ENCODE measurements at places on chromosomes 4 and X.

DNA sequence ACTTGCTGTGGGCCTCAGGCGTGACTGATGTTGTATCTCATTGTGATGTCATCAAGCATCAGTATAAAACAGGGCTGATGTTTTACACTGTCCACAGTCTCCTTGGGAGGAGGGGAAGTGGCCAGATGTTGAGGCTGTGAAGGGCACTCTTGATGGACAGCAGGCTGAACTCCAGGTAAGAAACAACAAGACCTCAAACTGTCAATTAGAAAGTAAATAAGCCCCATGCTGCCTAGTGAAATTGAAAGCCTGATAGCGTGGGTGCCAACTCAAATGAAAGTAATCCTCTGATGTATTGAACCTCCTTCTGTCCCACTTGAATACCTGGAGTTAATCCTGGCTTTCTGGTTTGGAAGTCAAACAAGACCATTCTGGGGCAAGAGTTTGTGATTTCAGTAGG, 19.7 kb downstream of the VSIG1 start:
- no peak for DNase-seq

GRCh38 chrX:13685126-13685763, 3.7 kb upstream of the RAB9A start:
- no peak for DNase-seq

DNA sequence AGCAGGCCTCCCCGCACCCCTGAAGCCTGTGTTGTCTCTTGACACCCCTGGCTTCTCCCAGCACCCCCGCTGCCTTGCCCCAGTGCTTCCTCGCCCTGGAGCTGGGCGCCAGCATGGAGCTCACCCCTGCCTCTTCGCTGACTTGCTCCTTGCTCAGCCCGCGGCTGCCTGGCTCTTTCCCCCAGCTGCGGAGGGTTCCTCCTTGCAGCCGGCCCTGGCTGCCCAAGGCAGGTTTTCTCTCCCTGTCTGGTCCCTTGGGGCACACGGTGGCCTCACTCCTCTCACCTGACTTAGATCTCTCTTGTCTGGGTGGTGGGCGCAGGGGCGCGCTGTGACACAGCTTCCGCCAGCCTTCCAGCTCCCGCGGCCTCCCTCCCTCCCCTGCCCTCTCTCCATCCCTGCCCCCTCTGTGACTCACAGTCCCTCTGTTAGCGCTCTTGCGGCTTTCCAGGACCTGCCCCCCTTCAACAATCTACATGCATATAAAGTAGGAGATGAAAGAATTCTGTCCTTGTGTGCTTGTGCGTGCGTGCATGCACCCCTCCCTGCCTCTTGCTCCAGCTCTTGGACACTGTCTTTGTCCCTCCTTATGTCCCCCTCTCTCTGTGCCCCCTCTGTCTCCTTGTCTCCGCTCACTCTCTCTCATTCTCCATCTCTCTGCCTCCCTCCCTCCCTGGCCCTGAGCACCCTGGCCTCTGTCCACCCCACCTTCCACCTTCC, 2.2 kb downstream of the PLXNB3 start:
- peak; percentile 12 for DNase-seq

GRCh38 chrX:75228854-75229253, 45.0 kb upstream of the UPRT start:
- no peak for DNase-seq

- no peak for DNase-seq
Measured at GRCh38 chrX:5117816-5118215, 1110.9 kb downstream of the NLGN4X start.

DNA sequence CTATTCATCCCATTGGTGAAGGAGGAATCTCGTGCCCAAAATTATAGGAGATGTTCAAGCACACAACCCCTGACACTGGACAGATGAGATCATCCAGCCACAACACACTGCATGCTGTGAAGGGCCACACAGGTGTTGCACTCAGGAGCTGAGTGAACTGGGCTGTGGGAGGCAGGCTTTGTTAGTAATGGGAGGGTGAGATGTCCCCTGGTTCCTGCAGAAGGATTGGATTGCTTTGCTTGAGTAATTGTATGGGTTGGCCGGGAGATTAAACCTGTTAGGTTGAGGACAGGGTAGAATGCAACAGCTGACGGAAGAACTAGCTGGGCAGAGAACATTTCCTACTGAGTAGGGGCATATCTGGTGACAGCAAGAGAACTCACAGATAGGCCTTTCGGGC, 152.2 kb downstream of the TACR3 start:
- no peak for DNase-seq

GRCh38 chr4:174131901-174132300, 151.6 kb downstream of the FBXO8 start:
- no peak for DNase-seq

DNA sequence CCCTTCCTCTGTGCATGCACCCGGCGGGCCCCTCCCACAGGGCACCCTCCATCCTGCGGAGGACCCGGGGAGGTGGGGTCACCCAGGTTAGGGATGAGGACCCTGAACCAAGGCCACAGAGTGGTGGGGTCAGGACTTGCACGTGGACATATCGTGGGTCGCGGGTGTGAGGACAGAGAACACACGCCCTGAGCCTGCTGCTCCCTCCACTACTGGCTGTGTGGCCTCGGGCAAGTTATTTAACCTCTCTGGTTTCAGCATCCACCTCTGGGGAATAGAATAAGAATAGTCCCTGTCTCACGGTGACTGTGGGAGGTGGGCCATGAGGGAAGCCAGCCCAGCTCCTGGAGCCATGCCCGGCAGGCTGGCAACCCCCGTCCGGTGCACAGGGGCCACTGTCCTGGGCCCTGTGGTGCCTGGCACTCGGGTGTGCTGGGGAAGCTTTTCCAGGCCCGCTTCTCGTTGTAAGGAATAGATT, 5.1 kb downstream of the PSAPL1 start:
- no peak for DNase-seq

GRCh38 chr4:1012034-1012739, 761 bp downstream of the FGFRL1 start:
- DNase-seq: no peak

GRCh38 chrX:155070038-155070437, 898 bp downstream of the CMC4 start:
- no peak for DNase-seq

GRCh38 chrX:71378732-71379131, 12.6 kb downstream of the TAF1 start:
- DNase-seq: no peak

DNA sequence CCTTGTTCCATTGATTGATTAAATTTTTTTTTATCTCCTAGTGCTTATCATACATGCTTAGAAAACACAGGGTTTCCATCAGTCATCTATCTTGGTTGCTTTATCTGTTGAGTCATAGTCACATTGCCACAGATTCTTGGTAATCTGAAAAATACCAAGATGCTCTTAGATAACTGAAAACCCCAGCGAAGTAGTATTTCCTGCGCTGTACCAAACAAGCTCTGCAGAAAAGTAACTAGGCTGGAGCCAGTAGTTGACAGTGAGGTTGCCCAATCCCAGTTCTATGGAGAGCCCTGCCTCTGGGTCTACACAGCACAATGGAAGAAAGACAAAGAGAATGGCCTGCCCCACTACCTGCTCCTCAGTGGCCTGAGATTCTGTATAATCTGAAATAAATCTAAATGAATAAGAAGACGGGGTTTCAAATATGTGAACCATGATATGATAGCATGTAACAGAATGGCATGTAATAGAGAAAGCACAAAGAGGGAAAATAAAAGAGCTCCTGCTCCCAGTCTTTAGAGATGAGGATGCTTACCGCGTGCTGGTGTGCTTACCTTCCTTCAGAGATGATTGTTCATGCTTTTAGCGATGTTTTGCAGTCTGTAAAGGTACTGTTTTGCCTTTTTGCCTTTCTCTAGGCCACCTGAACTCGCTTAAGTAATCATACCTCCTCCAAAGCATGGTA, 55.3 kb upstream of the RAPGEF2 start:
- DNase-seq: no peak

DNA sequence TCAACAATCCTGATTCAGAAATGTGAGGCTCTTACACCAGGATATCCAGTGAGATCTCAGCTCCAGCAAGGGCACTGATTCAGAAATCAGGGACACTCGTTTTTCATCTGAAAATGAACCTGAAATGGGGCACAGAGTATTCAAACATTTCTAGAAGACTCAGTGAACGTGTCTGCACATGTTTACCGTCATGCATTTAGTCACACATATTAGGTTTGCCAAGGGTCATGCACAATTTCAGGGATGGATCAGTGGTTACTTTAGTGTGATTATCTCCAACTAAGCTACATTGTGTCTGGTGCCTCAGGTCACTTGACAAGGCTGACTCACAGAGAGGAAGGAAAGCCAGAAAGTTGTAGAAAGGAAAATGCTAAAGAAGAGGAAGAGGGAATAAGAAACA, 33.6 kb upstream of the SPANXN2 start:
- no peak for DNase-seq

GRCh38 chr4:112664611-112665010, 27.7 kb downstream of the LARP7 start:
- no peak for DNase-seq

GRCh38 chrX:110301194-110301593, 16.7 kb downstream of the AMMECR1 start:
- no peak for DNase-seq

DNA sequence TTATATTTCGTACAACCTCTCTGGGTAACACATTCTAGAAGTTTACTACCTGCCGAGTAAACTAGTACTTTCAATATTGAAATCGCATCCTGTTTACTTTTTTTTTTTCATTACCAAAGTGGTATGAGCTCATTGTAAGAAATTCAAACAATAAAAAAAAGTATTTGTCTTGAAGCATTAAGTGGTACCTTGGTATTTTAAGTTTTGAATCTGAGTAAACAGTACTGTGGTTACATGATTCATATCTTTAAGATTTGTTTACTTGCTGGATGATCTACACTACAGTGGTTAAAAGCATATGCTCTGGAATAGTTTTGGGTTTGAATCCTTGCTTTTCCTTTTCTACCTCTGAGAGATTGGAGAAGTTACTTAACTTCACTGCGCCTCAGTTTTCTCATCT, 3.8 kb upstream of the MMGT1 start:
- DNase-seq: no peak

GRCh38 chr4:143019351-143019750, 165.4 kb upstream of the USP38 start:
- no peak for DNase-seq

DNA sequence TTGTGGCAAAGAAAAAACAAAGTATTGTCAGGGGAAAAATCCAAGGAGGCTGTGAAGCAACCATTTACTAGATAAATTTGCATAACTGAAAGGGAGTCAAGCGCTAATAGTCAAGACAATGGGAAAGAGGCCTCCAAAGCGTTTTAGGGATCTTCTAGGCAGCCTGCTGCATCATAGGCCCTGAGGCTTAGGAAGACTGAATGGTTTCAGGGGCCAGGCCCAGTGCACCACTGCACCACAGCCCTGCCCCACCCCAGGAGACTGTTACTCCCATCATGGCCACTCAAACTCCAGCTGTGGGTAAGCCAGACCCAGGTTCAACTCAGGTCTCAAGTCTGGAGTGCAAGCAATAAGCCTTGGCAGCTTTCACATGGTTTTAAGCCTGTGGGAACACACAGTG, 362.9 kb downstream of the SH3BGRL start:
- no peak for DNase-seq

DNA sequence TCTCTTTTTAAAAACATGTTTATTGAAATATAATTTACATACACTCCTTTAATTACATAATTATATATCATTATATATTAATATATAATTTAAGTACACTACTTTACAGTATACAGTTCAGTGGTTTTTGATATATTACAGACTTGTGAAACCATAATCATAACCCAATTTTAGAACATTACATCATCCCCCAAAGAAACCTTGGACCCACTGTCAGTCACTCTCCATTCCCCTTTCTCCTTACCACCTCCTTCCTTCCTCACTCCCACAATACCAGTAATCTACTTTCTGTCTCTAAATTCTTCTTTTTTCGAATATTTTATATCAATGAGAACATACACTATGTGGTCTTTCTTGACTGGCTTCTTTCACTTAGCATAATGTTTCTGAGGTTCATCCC, 17.9 kb upstream of the EXOSC9 start:
- DNase-seq: no peak

- no peak for DNase-seq
Measured at GRCh38 chr4:159137176-159137575, 34.3 kb downstream of the RAPGEF2 start.

DNA sequence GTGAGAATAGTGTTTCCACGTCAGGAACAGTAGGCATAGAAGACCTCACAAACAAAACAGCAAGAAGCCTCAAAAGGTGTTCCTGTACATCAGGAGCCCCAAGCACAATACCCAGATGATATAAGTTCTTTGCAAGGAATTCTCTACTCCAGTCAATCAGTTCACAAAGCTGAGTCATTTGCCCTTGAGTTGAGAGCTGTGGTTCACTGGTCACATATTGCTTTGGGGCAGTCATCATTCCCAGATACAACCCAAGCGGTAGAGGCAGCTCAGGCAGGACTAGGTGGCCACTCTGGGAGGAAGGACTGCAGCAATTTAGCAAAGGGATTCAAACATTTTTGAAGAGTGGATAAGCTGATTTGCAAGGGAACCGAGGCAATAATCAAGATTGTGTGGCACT, 551.5 kb upstream of the ZFP42 start:
- DNase-seq: no peak

- no peak for DNase-seq
Measured at GRCh38 chr4:23365871-23366556, 523.8 kb downstream of the PPARGC1A start.

DNA sequence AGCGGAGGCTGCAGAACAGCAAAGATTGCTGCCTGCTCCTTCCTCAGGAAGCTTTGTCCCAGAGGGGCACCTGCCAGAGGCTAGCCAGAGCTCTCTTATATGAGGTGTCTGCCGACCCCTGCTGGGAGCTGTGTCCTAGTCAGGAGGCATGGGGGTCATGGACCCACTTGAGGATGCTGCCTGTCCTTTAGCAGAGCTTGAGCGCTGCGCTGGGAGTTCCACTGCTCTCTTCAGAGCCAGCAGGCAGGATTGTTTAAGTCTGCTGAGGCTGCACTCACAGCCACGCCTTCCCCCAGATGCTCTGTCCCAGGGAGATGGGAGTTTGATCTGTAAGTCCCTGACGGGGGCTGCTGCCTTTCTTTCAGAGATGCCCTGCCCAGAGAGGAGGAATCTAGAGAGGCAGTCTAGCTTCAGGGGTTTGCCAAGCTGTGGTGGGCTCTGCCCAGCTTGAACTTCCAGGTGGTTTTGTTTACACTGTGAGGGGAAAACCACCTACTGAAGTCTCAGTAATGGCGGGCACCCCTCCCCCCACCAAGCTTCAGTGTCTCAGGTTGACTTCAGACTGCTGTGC, 10.9 kb downstream of the DCK start:
- no peak for DNase-seq

DNA sequence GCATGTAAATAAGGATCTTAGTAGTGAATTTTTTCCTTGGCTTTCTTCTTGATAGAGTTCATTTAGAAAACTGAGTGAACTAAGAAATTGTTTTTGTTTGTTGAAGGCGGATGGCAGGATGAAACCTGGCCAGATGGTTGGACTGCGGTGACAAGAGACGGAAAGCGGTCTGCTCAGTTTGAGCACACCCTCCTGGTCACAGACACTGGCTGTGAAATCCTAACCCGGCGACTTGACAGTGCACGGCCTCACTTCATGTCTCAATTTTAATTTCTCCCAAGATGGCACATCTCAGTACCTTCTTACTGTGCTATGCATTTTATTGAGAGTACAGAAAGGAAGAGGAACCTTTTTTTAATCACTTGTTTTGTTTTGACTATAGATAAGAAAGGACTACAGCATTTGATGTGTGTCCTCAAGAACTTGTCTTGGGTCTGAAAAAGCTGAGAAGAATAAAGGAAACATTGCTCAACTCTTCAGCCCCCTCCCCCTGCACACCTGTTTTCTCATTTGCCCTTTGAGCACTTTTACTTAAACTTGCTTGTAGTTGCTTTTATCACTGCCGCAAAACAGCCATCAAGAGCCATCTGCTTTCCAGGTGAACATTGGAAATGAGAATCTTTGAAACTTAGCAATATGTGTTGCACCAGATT, 27.4 kb downstream of the ADH5 start:
- DNase-seq: no peak
